ENCODE measurements at places on chromosomes 4 and X.

- DNase-seq: no peak
These were observed 444.6 kb downstream of the GASK1B start for GRCh38 chr4:157728215-157728614.

GRCh38 chrX:44507292-44507691, 35.4 kb downstream of the FUNDC1 start:
- no peak for DNase-seq

DNA sequence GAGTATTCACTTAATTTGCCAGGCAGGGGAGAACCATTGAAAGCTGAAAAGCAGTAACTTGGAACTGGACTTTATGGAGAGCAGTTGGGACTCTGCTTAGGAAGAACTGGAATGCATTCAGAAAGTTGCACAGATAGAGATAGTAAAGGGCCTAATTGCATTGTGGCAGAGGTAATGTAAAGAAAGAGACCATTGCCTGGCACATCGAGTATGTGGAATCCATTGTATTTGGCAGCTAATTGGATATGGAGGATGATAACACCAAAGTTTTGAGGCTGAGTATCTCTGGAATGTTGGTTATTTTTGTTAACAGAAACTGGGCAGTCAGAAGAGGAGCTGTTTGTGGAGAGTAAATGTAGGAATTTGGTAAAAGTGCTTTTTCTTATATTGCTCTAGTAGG, 169.9 kb downstream of the BMPR1B start:
- no peak for DNase-seq

DNA sequence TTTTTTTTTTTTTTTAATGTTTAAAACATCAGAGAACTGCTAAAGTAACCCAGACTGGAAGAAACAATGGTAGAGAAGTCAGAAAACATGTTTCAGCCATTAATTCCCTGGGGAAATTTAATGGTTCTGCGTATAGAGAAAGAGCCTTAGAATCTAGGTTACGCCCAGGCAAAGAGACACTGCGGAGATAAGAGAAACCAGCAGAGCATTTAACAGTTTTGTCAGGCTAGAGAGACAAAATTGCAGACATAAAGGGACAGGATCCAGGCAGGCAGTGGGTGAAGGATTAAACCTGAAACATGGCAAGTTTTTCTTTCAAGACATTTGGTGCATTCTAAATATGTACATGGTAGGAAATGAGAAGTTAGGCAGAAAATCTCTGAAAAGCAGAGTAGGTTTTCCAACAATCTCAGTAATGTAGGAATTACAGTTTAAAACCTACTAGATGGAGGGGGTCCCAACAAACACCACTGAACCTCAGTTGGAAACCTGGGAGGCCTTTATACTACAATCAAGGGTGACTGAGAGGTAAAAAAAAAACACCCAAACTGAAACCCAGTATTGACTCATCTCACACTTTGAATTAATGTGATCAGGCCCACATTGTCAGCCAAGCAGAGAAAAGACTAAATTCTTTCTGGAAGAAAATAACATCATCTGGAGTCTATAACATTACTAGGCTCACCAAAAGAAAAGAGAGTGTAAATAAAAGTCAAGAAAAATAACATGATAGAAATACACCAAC, 254.2 kb upstream of the NWD2 start:
- no peak for DNase-seq

- DNase-seq: no peak
These were observed 604.6 kb downstream of the PCDH7 start for GRCh38 chr4:31324814-31325213.

DNA sequence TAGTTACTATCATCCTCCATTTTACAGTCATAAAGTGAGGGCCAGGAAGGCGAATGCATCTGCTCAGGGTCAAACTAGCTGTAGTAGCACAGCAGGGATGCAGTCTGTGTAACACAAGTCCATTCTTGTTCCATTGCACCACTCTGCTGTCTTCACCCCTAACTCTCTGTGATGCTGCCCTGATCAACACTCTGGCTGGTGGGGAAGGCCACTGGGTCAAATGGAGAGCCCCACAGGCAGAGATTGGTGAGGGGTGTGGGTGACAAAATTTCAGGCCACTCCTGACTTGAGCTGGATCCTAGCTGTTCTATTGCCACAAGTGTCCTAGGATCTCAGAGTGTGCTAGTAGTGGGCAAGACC, 136.5 kb downstream of the PJA1 start:
- DNase-seq: no peak

DNA sequence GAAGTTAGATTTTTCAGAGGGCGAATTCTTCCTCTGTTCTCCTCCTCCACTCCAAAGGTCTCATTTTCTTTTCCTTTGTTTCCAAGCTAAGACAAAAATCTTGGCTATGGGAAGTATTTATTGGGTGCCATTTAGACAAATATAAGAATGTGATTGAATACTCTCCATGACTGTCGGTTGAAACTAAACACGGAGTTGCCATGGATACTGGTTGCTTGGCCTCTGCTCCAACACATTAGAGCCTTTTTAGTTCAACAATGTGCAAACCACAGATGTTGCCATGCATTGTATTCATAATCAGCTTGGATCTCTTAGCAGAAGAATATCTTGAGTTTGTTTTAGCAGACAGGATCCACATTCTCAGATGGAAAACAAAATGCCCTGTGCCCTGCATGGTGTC, 366.5 kb upstream of the LCORL start:
- DNase-seq: no peak

DNA sequence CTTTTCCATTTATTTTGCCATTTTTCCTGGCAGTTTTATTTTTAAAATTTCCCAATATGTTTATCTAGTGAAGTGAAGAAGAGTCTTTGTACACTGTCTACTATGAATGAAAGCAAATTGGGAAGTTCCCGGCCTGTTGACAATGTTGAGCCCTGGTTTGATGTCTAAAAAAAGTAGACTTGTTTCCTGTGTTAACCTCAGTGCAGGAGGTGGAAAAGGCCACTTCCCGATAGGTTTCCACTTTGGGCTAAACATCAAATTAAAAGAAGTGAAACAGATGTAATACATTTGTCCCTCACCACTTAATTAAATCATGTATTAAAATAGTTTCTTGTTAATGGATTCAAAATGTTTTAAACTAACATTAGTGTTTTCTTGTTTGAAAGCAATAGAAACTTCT, 30.0 kb downstream of the BBS12 start:
- peak; percentile 14 for DNase-seq

GRCh38 chr4:55184600-55185523, 59.5 kb upstream of the KDR start:
- DNase-seq: no peak

DNA sequence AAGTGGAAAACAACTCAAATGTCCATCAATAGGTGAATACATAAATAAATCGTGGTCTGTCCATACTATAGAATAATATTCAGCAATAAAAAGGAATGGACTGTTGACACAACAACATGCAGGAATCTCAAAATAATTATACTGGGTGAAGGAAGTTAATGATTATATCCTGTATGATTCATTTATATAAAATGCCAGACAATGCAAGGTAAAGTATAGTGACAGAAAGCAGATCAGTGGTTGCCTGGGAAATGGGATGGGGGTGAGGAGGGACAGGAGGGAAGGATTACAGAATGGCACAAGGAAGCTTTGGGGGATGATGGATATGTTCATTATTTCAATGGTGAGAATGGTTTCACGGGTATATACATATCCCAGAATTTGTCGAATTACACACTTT, 12.3 kb downstream of the PYURF start:
- no peak for DNase-seq

- no peak for DNase-seq
These were observed 14.1 kb upstream of the SYTL4 start for GRCh38 chrX:100745806-100746537.

DNA sequence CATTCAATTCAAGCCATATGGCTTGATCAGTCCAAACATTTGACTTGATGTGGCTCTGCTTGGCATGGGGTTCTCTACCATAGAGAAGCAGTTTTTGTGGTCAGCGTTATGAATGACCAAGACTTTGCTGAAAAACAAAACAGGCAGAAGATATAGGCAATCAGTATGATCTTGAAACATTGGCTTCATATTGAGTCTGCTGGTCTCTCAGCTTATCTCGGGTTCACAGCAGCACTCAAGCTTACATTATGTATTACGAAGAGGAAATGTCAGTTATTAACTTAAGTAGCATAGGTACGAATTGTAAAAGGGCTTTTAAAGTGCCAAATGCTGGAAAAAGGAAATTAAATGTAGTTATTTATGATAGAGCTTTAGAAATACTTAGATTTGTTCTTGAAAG, 99.0 kb downstream of the AFF2 start:
- DNase-seq: no peak

GRCh38 chr4:28014469-28014868, 1153.8 kb downstream of the STIM2 start:
- DNase-seq: peak; percentile 1

DNA sequence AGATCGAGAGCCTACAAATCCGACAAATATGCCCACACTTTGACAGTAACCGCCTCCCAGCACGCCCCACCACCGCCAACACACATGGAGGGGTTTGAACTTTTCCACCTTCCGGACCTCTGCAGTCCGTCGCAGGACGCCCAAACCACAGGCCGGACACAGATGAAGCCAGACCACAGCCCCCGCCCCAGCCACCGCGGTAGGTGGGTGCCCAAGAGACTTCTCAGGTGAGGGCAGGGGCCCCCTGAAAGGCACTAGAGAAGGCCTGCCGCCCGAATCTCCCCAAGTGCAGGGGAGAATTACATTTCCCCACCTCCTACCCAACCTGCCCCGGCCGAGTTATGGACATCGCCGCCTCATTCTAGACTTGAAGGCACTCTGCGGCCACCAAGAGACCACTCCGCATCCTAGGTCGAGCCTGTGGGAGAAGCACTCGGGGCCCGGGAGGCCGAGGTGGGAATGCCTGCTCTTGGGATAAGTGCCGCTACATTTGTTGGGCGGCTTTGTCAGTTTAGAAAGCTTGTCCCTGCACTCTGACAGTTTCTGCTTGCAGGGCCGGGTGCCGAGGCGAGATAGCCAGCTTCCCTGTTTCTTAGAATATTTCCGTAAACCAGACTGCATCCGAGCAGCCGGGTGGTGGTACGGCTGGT, 21.5 kb downstream of the HAND2 start:
- no peak for DNase-seq

DNA sequence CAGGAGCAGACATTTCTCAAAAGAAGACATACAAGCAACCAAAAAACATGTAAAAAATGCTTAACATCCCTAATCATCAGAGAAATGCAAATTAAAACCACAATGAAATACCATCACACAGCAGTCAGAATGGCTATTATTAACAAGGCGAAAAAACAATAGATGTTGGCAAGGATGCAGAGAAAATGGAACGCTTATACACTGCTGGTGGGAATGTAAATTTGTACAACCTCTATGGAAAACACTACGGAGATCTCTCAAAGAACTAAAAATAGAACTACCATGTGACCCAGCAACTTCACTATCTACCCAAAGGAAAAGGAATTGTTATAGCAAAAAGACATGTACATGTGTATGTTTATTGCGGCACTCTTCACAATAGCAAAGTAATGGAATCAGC, 71.5 kb downstream of the PPP4R3C start:
- no peak for DNase-seq

DNA sequence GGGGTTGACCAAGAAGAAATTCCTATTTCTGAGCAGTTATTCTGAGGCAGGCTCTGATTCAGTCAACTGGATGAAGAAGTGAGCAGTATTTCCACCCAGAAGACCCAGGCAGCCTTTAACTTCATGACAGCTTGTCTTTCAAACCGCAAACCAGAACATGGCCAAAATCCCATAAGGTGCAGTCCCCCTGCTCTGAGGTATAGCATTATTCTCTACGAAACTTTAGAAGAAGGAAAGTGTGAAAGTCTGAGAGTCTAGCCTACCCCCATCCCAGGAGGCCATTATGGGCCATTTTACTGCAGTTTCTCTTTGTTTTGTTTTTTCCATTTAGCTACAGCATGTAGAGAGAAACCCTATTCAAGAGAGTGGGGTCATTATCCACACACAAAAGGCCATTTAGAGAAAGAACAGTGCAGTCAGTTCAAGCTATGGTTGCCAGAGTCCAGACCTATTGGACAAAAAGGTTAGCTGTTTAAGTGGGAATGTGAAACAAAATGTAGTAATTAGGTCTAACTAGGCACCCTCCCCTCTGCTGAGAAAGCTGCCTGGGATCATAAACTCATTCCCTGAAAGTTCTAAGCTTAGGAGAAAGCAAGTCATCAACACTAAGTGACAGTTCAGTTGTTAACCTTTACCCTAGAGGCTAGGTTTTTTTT, 52.1 kb upstream of the RASGEF1B start:
- no peak for DNase-seq

DNA sequence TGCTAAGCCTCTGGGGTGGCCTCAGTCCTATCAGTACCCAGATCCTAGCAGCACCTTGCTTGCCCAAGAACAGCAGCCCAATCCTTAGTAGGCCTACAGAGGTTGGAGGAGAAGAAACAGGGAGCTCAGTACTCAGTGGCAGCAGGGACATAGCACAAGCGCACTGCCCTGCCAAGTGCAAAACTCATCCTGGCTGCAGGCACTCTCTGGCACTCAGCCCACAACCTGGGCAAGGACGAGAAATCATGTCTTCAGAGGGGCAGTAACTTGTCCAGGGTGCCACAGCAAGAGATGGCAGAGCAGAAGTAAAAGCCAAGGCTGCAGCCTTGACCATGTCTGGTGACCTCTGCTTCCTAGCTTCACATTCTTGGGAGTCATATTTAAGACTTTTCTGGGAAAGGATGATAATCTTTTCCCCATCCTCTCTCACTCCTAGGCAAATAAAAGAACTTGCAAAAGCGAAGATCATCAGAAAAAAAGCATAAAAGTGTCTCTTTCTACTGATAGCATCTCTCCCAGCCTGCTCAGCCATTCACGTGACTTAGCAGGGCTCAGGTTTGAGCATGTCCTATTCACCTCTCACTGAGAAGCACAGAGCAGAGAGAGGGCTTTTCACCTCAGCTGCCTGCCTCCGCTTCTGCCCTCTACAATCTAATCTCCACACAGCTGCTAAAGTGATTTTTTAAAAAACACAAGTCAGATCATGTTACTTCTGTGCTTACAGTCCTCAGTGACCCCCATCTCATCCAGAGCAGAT, 37.2 kb upstream of the MAGEA4 start:
- DNase-seq: no peak

- DNase-seq: no peak
These were observed 250.6 kb downstream of the SNCA start for GRCh38 chr4:89586318-89586717.

DNA sequence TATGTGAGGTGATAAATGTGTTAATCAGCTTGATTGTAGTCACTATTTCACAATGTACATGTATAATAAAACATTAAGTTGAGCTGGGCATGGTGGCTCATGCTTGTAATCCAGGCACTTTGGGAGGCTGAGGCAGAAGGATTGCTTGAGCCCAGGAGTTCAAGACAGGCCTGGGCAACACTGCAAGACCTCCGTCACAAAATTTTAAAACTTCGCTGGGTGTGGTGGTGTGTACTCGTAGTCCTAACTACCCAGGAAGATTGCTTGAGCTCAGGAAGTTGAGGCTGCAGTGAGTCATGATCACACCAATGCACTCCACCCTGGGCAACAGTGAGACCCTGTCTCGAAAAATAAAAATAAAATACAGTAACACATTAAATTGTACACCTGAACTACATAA, 20.1 kb downstream of the LYAR start:
- DNase-seq: no peak

GRCh38 chrX:135740681-135741149, 27.3 kb downstream of the CT45A1 start:
- DNase-seq: peak; percentile 19

GRCh38 chr4:184395971-184396391, 78.4 kb downstream of the IRF2 start:
- no peak for DNase-seq
